MCF 10A (cell line): ENCODE measurements at places on chromosomes 4 and X. TPM values are rescaled to one million over a fixed set of nuclear protein-coding genes. Genes with fewer than 3 reads are reported as not detected.

SMIM10L2A gene
- 0.16 and 0.20 TPM in 2 replicates for total RNA-seq

FGF2 gene
- 132 and 134 TPM in 2 replicates for total RNA-seq

BCOR gene
- total RNA-seq = 7.5 and 12.0 TPM in 2 replicates

CT45A10 gene
- total RNA-seq = not detected in 2 replicates

CCDC160 gene
- not detected in 2 replicates for total RNA-seq

DNAAF6 gene
- not detected in 2 replicates for total RNA-seq

CENPVL2 gene
- total RNA-seq = not detected in 2 replicates

SLIT2 gene
- 8.4 and 10.2 TPM in 2 replicates for total RNA-seq

HPGDS gene
- total RNA-seq = not detected in 2 replicates

ALB gene
- total RNA-seq = 0.15 TPM in 1 of 2 replicates, not detected in the other

RHOXF2B gene
- total RNA-seq = not detected in 2 replicates

MTNR1A gene
- total RNA-seq = 0.25 TPM in 1 of 2 replicates, not detected in the other

TFE3 gene
- total RNA-seq = 45.3 and 71.7 TPM in 2 replicates

SORCS2 gene
- 0.05 TPM in 1 of 2 replicates, not detected in the other for total RNA-seq

SLC9B1 gene
- 0.77 and 0.86 TPM in 2 replicates for total RNA-seq

TMSB15C gene
- total RNA-seq = 0.79 and 1.3 TPM in 2 replicates

ATP8A1 gene
- 0.19 and 0.34 TPM in 2 replicates for total RNA-seq

AADAT gene
- 6.4 and 6.9 TPM in 2 replicates for total RNA-seq

VCX3B gene
- not detected in 2 replicates for total RNA-seq

PFKFB1 gene
- total RNA-seq = 0.27 and 0.37 TPM in 2 replicates

PABPC1L2A gene
- total RNA-seq = not detected in 2 replicates

GAGE2A gene
- not detected in 2 replicates for total RNA-seq

RXFP1 gene
- 3.9 and 4.7 TPM in 2 replicates for total RNA-seq
